Effector memory CD8-positive, alpha-beta T cell (primary cell): ENCODE measurements at places on chromosomes 6 and 20.

GRCh38 chr6:107976155-107976783 lies 18.3 kb upstream of the SEC63 start:
- no peak overlapping the region for H3K4me3 ChIP-seq
- H3K4me1 ChIP-seq, result peaks cover 13% of the 10 kb centered on the region
- DNase-seq, result no peak
- no peak overlapping the region for H3K27ac ChIP-seq
- no peaks in the 10 kb centered on the region for H3K36me3 ChIP-seq
- H3K27me3 ChIP-seq, result no peaks in the 10 kb centered on the region

- H3K4me3 ChIP-seq, result no peak overlapping the region
- no peak for DNase-seq
- no peaks in the 10 kb centered on the region for H3K4me1 ChIP-seq
- H3K27me3 ChIP-seq, result no peaks in the 10 kb centered on the region
- no peak overlapping the region for H3K27ac ChIP-seq
- no peaks in the 10 kb centered on the region for H3K36me3 ChIP-seq
Observed at GRCh38 chr6:48535582-48536009, 424.6 kb upstream of the PTCHD4 start.

DNA sequence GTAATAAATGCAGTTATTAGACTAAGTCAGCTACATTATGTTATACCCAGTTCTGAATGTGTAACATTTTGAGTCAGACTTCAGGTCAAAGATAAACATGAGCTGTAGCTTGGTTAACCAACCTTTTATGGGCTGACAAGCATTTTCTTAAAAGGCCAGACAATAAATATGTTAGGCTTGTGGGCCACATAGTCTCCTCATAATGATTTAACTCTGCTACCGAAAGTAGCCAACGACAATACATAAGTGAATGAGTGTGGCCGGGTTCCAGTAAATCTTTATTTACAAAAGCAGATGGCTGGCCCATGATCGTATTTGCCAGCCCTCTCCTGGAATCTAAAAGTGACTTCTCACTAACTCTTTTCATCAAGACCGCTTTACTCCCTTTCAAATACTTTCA lies 49.9 kb downstream of the ATG5 start:
- no peak overlapping the region for H3K27ac ChIP-seq
- peaks cover 7% of the 10 kb centered on the region for H3K36me3 ChIP-seq
- no peaks in the 10 kb centered on the region for H3K27me3 ChIP-seq
- peaks cover 18% of the 10 kb centered on the region for H3K4me1 ChIP-seq

- no peak overlapping the region for H3K27ac ChIP-seq
- no peak overlapping the region for H3K4me3 ChIP-seq
- no peaks in the 10 kb centered on the region for H3K36me3 ChIP-seq
- DNase-seq, result no peak
Observed at GRCh38 chr6:41887331-41887751, 7.8 kb downstream of the USP49 start.

DNA sequence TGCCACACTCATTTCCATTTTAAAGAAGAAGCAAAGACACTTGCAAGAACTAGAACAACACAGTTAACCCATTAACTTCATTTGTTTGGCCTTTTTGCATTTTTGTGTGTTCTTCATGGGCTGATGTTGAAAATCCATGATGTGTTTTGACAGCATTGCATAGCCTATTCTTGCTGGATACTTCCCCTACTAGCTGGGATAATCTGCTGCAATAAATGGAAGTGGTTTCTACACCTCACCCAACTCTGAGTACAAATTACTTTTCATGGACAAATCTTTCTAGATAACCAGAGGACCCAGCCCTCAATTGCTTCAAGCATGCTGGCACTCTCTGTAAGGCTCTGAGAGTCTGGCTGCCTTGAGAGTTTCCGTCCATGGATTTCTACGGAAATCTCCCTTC lies 26.5 kb downstream of the CST9L start:
- DNase-seq, result no peak
- H3K4me3 ChIP-seq, result no peak overlapping the region
- peaks cover 51% of the 10 kb centered on the region for H3K27me3 ChIP-seq
- H3K27ac ChIP-seq, result no peak overlapping the region
- H3K4me1 ChIP-seq, result no peaks in the 10 kb centered on the region

- H3K36me3 ChIP-seq, result peaks cover 3% of the 10 kb centered on the region
- no peak overlapping the region for H3K4me3 ChIP-seq
- H3K27ac ChIP-seq, result no peak overlapping the region
- H3K4me1 ChIP-seq, result no peaks in the 10 kb centered on the region
- peaks cover 37% of the 10 kb centered on the region for H3K27me3 ChIP-seq
Observed at GRCh38 chr6:13049666-13050254, 278.6 kb downstream of the TBC1D7 start.

DNA sequence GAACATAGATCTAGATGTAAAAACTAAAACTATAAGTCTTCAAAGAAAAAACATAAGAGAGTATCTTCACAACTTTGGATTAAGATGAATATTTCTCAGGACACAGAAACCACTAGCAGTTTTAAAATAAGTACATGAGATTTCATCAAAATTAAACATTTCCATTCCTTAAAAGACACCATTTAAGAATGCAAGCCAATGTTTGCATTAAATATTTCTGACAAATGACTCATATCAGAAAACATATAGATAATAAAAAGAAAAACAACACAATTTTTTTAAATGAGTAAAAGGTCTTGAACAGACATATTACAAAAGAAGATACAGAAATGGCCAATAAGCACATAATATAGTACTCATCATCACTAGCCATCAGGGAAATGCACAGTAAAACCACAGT lies 59.7 kb downstream of the COL21A1 start:
- H3K4me3 ChIP-seq, result no peak overlapping the region
- no peaks in the 10 kb centered on the region for H3K36me3 ChIP-seq
- H3K27me3 ChIP-seq, result no peaks in the 10 kb centered on the region

DNA sequence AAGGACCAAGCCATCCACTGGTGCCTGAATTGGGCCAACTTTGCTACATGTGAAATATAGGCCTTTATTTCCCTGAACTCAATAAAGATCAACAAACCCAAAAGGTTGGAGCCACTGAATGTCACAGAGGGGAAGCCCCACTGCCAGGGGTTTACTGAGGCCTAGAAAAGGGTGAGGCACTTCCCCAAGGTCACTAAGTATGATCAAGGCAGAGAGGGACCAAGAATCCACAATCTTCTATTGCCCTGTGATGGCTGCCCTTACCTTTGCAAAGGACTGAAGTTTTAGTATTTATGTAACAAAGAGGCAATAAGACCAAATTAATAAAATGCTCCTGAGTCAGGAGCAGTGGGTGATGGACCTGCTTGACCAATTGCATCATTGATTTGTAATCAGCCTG lies 18.0 kb downstream of the TREM1 start:
- H3K36me3 ChIP-seq, result no peaks in the 10 kb centered on the region
- no peak overlapping the region for H3K27ac ChIP-seq
- peaks cover 9% of the 10 kb centered on the region for H3K4me1 ChIP-seq
- H3K4me3 ChIP-seq, result no peak overlapping the region
- no peak for DNase-seq

DNA sequence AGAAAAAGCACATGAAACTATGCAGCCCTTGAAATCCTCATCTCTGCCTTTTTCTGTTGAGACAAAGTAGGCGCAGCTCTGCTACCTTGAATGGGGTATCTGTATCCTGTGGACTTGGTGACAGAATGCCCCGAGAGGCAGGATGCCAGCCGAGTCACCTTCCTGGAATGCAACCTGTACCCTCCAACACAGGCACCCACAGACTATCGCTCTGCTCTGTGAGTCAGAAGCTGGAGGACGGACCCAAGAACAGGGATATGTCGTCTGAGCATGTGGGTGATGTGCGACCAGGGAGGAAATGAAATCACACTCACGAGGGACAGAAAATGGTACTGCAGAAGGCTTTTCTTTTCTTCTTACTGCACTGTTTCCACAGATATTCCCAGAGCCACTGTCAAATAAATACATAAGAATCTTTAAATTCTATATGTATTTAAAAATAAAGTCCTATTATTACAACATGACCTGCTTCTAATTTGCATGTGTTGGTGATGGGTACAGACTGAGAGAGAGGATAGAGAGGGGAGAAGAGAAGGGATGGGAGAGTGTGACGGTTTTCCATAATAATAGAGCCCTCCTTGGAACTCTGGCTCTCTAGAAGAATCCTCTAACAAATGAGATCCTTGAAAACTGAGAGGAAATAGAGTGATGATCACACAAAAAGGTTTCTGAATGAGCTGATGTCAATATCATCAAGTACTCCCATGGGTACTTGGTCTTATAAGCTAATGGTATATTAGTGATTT lies 308.1 kb downstream of the FOXC1 start:
- no peaks in the 10 kb centered on the region for H3K36me3 ChIP-seq
- no peak overlapping the region for H3K27ac ChIP-seq
- no peak for DNase-seq
- no peaks in the 10 kb centered on the region for H3K27me3 ChIP-seq
- H3K4me3 ChIP-seq, result no peak overlapping the region

- no peaks in the 10 kb centered on the region for H3K4me1 ChIP-seq
- H3K27ac ChIP-seq, result no peak overlapping the region
- H3K36me3 ChIP-seq, result no peaks in the 10 kb centered on the region
- no peak overlapping the region for H3K4me3 ChIP-seq
- H3K27me3 ChIP-seq, result peaks cover 6% of the 10 kb centered on the region
Observed at GRCh38 chr6:81761197-81761596, 8.7 kb upstream of the TENT5A start.

DNA sequence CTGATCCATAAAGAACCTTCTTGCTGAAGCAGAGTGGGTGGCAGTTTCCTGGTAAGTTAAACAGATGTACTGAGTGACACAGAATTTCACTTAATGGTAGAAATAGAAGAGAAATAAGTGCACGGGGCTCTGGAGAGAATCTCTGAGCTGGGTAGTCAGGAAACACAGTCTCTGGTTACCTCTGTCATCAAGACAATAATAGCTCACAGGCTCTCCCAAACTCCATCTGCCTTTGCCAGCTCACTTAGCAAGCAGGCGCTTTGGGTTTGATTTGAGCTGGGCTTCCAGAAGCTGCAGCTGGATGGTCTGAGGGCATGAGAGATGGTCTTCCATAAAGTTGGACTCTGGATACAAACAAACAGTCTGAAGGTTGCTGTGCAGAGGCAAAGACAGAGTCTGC lies 39.6 kb upstream of the PRSS35 start:
- H3K36me3 ChIP-seq, result no peaks in the 10 kb centered on the region
- no peak for DNase-seq
- no peak overlapping the region for H3K4me3 ChIP-seq

DNA sequence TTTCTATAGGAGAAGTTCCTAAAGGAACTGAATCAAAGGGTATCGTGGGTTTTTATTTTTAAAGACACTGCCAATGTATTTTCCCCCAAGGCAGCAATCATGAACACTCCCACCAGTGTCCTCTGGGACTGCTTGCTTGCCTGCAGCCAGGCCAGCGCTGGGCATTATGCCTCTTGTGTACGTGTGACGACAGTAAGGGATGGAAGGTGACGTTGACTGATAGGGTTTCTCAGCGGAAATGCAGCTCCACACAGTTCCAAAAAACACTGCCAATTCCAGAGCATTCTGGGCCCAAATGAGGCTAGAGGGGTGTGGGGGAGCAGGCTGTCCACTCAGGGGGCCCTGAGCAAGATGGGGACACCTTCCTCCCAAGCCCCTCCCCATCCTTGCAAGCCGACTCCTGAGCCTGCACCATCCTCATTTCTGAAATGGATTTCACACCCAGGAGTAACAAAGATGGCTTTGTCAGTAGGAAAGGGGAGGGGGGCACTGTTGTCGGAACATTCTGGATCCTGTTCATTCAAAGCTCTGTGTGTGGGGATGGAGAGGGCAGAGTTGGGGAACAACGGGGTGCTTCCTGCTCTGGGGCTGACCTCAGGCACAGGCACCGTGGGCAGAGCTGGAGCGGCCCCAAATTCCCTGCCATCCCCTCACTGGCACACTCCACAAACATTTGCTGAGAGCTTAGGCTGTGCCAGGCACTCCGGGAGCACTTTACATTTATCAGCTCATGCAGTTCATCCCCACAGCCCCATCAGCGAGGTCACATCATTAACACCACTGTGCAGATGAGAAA lies 20.0 kb downstream of the PREX1 start:
- no peaks in the 10 kb centered on the region for H3K27me3 ChIP-seq
- peak overlapping the region; percentile 63 for H3K4me3 ChIP-seq
- no peak for DNase-seq

GRCh38 chr6:104589940-104590339 lies 269.8 kb downstream of the HACE1 start:
- DNase-seq, result no peak
- H3K4me3 ChIP-seq, result no peak overlapping the region
- H3K36me3 ChIP-seq, result no peaks in the 10 kb centered on the region

DNA sequence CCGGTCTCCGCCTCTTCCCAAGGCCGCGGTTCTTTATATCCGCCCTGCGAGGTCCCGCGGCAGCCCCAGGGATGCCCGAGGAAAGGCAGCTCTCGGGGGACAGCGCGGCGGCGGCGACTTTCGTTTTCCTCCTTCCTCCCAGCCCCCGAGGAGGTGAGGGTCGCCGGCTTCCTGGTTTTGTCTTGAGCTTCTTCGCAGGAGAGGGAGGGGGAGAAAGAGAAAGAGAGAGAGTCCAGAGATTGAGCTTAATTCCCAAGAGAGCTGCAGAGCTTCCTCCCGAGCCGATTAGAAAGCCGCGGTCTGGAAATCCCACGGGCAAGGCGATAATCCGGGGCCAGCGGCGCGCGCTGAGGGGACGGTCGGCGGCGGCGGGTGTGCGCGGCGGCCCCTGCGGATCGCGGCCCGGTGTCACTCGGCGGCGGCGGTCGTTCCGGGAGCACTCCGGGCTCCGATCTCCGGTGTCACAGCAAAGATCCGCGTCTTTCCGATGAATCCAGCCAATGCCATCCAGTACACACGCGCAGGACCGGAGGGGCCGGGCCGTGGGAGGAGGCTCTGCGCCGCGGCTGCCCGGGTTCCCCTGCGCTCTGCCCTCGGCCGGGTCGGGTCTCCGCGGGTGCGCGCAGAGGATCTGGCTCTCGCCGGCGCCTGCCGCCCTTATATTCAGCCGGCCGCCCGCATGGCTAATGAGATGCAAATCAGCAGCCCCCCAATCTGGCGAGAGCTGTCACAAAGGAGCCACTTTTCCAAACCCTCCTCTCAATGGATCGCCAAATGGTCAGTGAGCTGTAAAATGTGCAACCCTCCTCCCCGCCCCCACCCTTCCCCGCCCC lies at the start of gene DLL1:
TSS of gene DLL1 (minus strand) at position 783 of the 833 bp plus-strand sequence. CDS start 939 bp downstream, outside the sequence.
- DNase-seq, result no peak
- peaks cover 63% of the 10 kb centered on the region for H3K27me3 ChIP-seq
- H3K4me1 ChIP-seq, result peaks cover 35% of the 10 kb centered on the region

DNA sequence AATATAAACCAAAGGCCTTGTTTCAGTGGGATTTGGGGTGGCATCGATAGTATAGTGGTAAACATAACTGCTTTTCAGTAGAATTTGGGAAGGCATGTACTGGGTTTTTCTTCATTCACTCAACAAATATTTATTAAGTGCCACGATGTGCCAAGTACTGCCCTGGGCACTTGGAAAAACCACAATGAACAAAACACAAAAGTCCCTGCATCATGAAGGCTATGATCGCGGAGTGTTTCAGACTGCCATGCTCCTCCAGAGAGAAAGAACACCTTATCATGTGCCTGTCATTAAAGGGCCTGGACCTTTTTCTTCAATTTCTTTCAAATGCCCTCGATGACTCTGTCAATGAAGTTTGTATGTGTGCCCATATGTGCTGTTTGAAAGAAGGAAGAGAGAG lies 59.2 kb upstream of the CEP85L start:
- peak overlapping the region; percentile 99 for H3K4me3 ChIP-seq
- no peaks in the 10 kb centered on the region for H3K27me3 ChIP-seq
- no peak for DNase-seq
- H3K4me1 ChIP-seq, result peaks cover 49% of the 10 kb centered on the region
- no peak overlapping the region for H3K27ac ChIP-seq
